ENCODE measurements at places on chromosomes 7 and 10. TPM values are rescaled to one million over a fixed set of nuclear protein-coding genes. Genes with fewer than 3 reads are reported as not detected.
A peak's percentile ranks its signal among the peaks of the same experiment; 100 is the strongest.

DNA sequence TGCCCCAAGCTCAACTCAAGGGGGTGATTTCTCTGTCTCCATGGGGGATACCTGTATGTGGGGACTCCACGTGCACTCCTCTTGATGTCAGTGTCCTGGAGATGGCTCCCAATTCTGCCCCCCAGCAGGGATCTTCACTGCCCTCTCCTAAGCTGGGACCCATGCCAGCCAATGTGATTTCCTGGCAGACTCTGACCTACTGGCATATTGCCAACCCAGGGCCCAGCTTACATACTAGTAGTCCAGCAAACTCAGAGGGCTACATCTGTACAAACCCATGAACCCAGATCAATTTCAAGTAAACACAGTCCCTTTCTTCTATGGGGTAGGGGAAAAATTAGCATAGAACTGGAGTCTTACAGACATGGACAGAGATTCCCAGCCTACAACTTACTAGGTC is 26.2 kb upstream of the BMPR1A start:
- no peak overlapping the region for H3K27ac ChIP-seq
- DNase-seq, result no peak
- peaks cover 8% of the 10 kb centered on the region for H3K4me1 ChIP-seq
- no peaks in the 10 kb centered on the region for H3K36me3 ChIP-seq

DNA sequence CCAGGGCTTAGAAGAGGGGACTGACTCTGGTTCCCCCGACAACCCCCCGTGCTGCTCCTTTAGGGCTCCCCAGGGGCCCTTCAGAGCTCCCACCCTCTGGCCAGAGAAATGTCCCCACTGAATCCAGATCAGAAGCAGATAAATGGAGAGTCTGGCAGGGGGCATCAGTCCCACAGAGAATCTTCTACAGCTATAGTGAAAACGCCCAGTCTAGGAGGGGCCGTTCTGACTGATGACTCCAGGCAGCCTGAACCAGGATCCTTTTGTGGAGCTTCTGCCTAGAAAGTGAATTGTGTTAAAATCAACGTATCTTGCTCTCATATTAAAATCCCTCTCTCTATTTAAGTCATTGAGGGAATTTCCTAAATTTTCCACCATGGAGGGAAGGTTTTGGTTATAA is 471.4 kb downstream of the LRMDA start:
- H3K27me3 ChIP-seq, result no peaks in the 10 kb centered on the region
- no peak overlapping the region for H3K4me3 ChIP-seq
- no peak for DNase-seq
- no peak overlapping the region for H3K27ac ChIP-seq
- H3K36me3 ChIP-seq, result no peaks in the 10 kb centered on the region

- H3K4me1 ChIP-seq, result peaks cover 11% of the 10 kb centered on the region
- H3K27ac ChIP-seq, result peak overlapping the region; percentile 63
- DNase-seq, result peak; percentile 8
- H3K27me3 ChIP-seq, result no peaks in the 10 kb centered on the region
- H3K4me3 ChIP-seq, result no peak overlapping the region
Observed at GRCh38 chr7:75055830-75056772, 17.5 kb downstream of the RCC1L start.

- H3K4me3 ChIP-seq, result peak overlapping the region; percentile 38
- no peaks in the 10 kb centered on the region for H3K36me3 ChIP-seq
- DNase-seq, result no peak
Observed at GRCh38 chr7:94396037-94396431, 1.3 kb downstream of the COL1A2 start.

GRCh38 chr10:58925381-58925780 is 251.1 kb upstream of the PHYHIPL start:
- H3K4me3 ChIP-seq, result no peak overlapping the region
- H3K4me1 ChIP-seq, result no peaks in the 10 kb centered on the region
- no peaks in the 10 kb centered on the region for H3K36me3 ChIP-seq
- no peak overlapping the region for H3K27ac ChIP-seq

- no peak for DNase-seq
- peak overlapping the region; percentile 26 for H3K4me3 ChIP-seq
- H3K4me1 ChIP-seq, result peaks cover 16% of the 10 kb centered on the region
Observed at GRCh38 chr10:123995082-123995460, 98.3 kb downstream of the CHST15 start.

- no peak overlapping the region for H3K27ac ChIP-seq
- no peaks in the 10 kb centered on the region for H3K27me3 ChIP-seq
- H3K4me3 ChIP-seq, result no peak overlapping the region
- no peaks in the 10 kb centered on the region for H3K36me3 ChIP-seq
- DNase-seq, result no peak
Observed at GRCh38 chr7:97555857-97556421, 175.9 kb upstream of the TAC1 start.

DNA sequence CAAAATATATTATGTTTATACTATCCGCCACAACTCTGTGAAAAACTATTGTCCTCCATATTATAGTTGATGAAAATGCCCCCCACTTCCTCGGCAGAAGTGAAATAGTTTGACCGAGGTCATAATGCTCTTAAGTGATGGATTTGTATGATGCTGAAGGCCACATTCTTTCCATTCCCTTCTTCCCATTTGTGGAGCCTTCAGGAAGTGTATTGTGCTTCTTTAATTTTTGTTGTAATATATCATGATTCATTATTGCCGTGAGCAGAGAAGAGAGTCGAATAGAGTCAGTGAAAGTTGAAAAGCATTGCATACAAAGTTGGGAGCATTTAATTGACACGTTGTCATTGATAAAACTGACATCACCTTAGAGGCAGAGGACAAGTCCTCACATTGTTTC is 460.3 kb downstream of the SUGCT start:
- H3K27me3 ChIP-seq, result no peaks in the 10 kb centered on the region
- no peaks in the 10 kb centered on the region for H3K4me1 ChIP-seq
- no peaks in the 10 kb centered on the region for H3K36me3 ChIP-seq
- H3K27ac ChIP-seq, result no peak overlapping the region

GRCh38 chr10:102660888-102661657 is 16.8 kb downstream of the TRIM8 start:
- peak; percentile 88 for DNase-seq
- peak overlapping the region; percentile 50 for H3K27ac ChIP-seq
- H3K27me3 ChIP-seq, result no peaks in the 10 kb centered on the region

GRCh38 chr7:149210551-149210950 is 15.2 kb downstream of the ZNF282 start:
- no peaks in the 10 kb centered on the region for H3K4me1 ChIP-seq
- H3K27ac ChIP-seq, result no peak overlapping the region
- peaks cover 100% of the 10 kb centered on the region for H3K36me3 ChIP-seq

DNA sequence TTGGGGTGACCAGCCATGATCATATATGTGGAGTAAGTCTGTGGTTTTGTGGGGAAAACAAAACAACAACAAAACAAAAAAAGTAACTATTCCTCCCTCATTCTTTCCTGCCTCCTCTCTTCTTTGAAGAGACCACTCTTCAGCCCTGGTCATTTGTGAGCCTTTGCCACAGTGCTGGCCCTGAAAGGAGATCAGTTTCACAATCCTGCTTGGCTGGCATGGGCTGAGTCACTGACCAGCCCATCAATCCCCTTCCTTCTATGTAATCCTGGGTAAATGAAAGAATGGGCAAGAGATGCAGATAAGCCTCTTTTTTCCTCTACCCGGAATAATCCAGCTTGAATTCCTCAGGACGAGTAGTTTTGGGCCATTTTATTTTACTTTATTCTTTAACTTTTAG is 13.6 kb downstream of the CSTF2T start:
- no peaks in the 10 kb centered on the region for H3K4me1 ChIP-seq
- H3K27me3 ChIP-seq, result no peaks in the 10 kb centered on the region
- no peak overlapping the region for H3K27ac ChIP-seq
- H3K4me3 ChIP-seq, result no peak overlapping the region
- no peak for DNase-seq
- no peaks in the 10 kb centered on the region for H3K36me3 ChIP-seq

DNA sequence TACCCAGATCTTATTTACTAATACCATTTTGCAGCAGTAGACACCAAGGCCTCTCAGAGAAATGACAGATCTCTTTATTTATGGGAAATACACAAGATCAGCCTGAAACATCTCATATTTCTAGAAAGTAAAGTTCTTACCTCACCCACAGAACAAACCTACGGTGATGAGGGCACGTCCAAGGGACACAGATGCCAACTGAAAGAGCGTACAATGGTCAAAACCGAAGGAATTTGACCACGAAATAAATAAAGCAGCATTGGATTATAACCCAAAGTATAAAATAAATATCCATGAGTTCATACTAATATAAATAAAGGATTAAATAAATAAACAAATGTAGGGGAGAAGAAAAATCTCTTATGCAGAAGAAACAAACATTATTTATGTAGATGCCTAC is 747.0 kb downstream of the TNS3 start:
- no peak for DNase-seq
- H3K4me1 ChIP-seq, result no peaks in the 10 kb centered on the region
- H3K27ac ChIP-seq, result no peak overlapping the region
- H3K27me3 ChIP-seq, result no peaks in the 10 kb centered on the region

GRCh38 chr10:103678178-103678526 is 177.2 kb downstream of the SH3PXD2A start:
- H3K27ac ChIP-seq, result peak overlapping the region; percentile 53
- H3K27me3 ChIP-seq, result no peaks in the 10 kb centered on the region
- H3K36me3 ChIP-seq, result no peaks in the 10 kb centered on the region
- H3K4me3 ChIP-seq, result no peak overlapping the region

DNA sequence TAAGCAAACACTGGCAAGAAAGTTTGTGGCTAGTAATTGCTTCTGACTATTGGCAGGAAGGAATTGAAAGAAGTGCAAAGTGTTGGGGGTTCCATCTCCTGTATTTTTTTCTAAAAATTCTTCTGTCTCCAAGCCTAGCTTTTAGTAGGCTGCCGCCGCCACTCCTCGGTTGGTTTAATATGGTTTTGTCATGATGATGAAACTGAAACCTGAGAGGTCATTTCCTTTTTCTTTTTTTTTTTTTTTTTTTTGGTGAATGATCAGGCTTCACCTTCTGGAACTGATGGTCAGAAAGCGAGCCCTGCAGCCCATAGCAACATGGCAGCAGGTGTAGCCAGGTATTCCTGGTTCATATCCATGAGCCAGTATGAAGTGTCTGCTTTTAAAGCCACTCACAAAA is 75.3 kb upstream of the AGBL3 start:
- no peak overlapping the region for H3K27ac ChIP-seq
- no peak for DNase-seq
- no peak overlapping the region for H3K4me3 ChIP-seq
- no peaks in the 10 kb centered on the region for H3K27me3 ChIP-seq
- H3K4me1 ChIP-seq, result no peaks in the 10 kb centered on the region

DNA sequence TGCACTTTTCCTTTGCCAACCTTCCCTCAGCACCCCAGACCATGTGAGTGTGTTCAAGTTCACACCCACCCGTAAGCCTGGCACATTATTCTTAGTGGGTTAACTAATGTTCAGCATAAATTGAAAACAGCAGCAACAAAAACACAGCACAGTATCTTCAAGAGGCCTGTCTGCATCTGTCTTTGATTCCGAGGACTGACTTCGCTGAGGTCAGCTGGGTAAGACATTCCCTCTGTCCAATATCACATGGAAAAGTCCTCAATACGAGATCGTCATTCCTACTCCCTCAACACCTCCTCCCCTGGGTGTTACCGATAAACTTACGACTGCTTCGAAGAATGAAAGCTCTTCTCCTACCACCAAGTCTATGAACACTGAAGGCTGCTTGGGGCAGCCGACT is 218.8 kb downstream of the SFMBT2 start:
- H3K36me3 ChIP-seq, result no peaks in the 10 kb centered on the region
- H3K4me1 ChIP-seq, result peaks cover 21% of the 10 kb centered on the region
- DNase-seq, result no peak
- no peaks in the 10 kb centered on the region for H3K27me3 ChIP-seq

- H3K36me3 ChIP-seq, result peaks cover 77% of the 10 kb centered on the region
- H3K27ac ChIP-seq, result no peak overlapping the region
- no peak overlapping the region for H3K4me3 ChIP-seq
- H3K4me1 ChIP-seq, result no peaks in the 10 kb centered on the region
Observed at GRCh38 chr7:47428768-47429472, 153.0 kb downstream of the TNS3 start.

GPRIN2 gene
- 22.3 TPM for polyA plus RNA-seq

GOLGA7B gene
- 0.61 TPM for polyA plus RNA-seq

NSMCE4A gene
- 112 TPM for polyA plus RNA-seq

KCND2 gene
- polyA plus RNA-seq, result 0.69 TPM

SLC13A4 gene
- polyA plus RNA-seq, result 4.5 TPM

ADCY1 gene
- polyA plus RNA-seq, result 2.2 TPM

All from left lung (tissue), 14 donors.